ENCODE measurements at places on chromosomes 1 and 21. TPM values are rescaled to one million over a fixed set of nuclear protein-coding genes. Genes with fewer than 3 reads are reported as not detected.

Gene LEFTY1
- total RNA-seq, result 0.34 TPM

Gene LIN28A
- not detected for total RNA-seq

Gene BTG3
- 29.9 TPM for total RNA-seq

Gene MXRA8
- 226 TPM for total RNA-seq

Gene GADD45A
- 50.2 TPM for total RNA-seq

Gene CACNA1S
- not detected for total RNA-seq

Gene USP25
- total RNA-seq, result 72.3 TPM

Gene LAMC2
- 2.9 TPM for total RNA-seq

Gene AMY1B
- total RNA-seq, result not detected

Gene TNFRSF14
- 62.6 TPM for total RNA-seq

Gene TP73
- not detected for total RNA-seq

Gene SPOCD1
- 2.6 TPM for total RNA-seq

Gene CLCA4
- not detected for total RNA-seq

Gene BTG2
- total RNA-seq, result 77.7 TPM

Gene RGS4
- total RNA-seq, result not detected

Gene LIPI
- total RNA-seq, result not detected

Gene S100A13
- 281 TPM for total RNA-seq

Gene DIPK1A
- total RNA-seq, result 24.6 TPM

Gene RAD54L
- not detected for total RNA-seq

Gene ANKRD65
- total RNA-seq, result 11.2 TPM

Gene RXRG
- 0.17 TPM for total RNA-seq

Gene HSD11B1
- total RNA-seq, result 22.7 TPM

Gene SERPINC1
- total RNA-seq, result not detected

Gene CGN
- 0.44 TPM for total RNA-seq

Gene PACC1
- 2.4 TPM for total RNA-seq

Gene SMIM1
- not detected for total RNA-seq

Gene FMO1
- total RNA-seq, result 14.1 TPM

Gene FCRL5
- total RNA-seq, result under 0.01 TPM

Gene LCE1C
- total RNA-seq, result not detected

Gene FOXO6
- not detected for total RNA-seq

Gene SLC50A1
- 21.2 TPM for total RNA-seq

Gene LCE1F
- total RNA-seq, result not detected

Gene ZNF684
- 2.9 TPM for total RNA-seq

Gene SYT14
- total RNA-seq, result not detected

Gene SPATA17
- 1.5 TPM for total RNA-seq

Gene SLC6A17
- not detected for total RNA-seq

Gene GUCA2B
- not detected for total RNA-seq

Gene CRYAA
- not detected for total RNA-seq

Gene PAX7
- total RNA-seq, result not detected

Gene PTPRU
- total RNA-seq, result 17.9 TPM

Gene UBXN10
- total RNA-seq, result 0.16 TPM

Gene TBX15
- total RNA-seq, result 80.4 TPM

Gene PKP1
- 0.51 TPM for total RNA-seq

Gene TCP10L
- total RNA-seq, result not detected

Gene EPB41
- 37.1 TPM for total RNA-seq

Gene MACF1
- 297 TPM for total RNA-seq

Gene GBP4
- total RNA-seq, result 5.4 TPM

Gene LRRC7
- not detected for total RNA-seq

Gene TSPEAR
- total RNA-seq, result not detected

Gene NMNAT2
- total RNA-seq, result 1.0 TPM

Data from subcutaneous adipose tissue (tissue), 4 donors.